ENCODE measurements at places on chromosomes 13 and 19.
A peak's percentile ranks its signal among the peaks of the same experiment; 100 is the strongest.

GRCh38 chr13:98786023-98786422 is 33.6 kb upstream of the SLC15A1 start:
- DNase-seq: no peak

DNA sequence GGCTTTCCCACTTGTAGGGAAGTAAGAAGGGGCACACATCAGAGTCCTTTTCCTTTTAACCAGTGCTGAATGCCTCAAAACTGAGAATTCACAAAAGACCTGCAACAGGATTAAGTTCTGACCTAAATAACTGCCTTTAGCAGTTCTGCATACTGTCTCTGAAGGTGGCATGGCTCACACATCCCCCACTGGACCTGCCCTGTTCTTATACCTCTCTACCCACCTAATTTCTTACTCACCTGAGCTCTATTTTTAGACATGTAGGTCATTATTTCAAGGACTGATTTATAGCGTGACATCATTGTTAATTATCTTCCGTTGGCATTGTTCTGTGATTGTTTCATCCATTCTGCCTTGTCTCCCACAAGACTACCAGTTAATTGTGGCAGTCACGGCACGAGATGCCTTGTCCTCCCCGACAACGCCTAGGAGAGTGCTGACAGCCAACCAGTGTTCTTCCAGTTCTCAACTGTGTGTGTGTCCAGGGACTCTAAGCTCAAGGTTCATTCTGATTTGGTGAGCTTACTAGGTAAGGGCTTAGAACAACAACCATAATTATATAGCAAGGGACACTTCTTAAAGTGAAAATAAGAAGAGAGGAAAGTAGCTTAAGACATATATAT is 27.1 kb upstream of the UBL3 start:
- no peak for DNase-seq

DNA sequence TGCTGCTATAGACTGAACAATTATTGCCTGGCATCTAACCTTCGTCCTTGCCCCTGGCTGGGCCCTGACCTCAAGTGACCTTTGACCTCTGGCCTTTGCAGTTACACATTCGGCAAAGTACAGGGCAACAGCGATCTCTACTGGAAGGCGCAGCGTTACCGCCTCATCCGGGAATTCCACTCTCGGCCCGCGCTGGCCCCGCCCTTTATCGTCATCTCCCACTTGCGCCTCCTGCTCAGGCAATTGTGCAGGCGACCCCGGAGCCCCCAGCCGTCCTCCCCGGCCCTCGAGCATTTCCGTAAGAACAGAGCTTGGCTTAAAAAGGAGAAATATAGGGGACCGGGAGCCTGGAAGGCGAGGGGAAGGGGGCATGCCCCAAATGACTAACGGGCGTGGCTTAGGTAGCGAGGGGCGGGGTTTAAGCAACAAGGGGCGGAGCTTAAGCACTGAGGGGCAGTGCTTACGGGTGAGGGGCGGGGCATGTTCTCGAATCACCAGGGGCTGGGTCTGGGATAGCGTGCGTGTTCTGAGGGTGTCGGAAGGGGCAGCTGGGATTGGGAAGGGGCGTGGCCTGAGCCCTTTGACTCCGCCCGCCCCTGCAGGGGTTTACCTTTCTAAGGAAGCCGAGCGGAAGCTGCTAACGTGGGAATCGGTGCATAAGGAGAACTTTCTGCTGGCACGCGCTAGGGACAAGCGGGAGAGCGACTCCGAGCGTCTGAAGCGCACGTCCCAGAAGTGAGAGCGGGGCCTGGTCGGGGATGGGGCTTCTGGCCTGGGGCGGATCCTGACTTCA is 52.7 kb downstream of the TRPM4 start:
- no peak for DNase-seq

DNA sequence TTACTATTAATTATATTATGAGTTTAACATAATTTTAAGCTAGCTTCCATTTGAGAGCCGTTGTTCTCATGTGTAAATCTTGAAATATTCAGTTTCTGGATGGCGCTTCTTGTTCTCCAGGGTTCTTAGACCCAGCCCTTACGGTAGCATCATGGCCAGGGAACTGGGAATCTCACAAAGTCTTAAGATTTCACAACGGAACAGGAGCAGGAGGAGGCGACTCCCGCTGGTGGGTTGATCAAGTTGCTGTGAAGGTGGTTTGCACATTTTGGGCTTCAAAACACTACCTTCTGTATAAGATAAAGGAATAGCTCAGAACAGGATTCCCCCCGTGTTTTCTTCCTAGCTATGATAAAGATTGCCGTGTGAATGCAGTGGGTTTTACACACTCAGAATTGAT is 2.8 kb downstream of the NAXD start:
- no peak for DNase-seq

GRCh38 chr13:69331245-69331644 is 776.4 kb upstream of the ATXN8OS start:
- no peak for DNase-seq

GRCh38 chr19:6421075-6422014 is 3.3 kb downstream of the KHSRP start:
- DNase-seq: no peak

- no peak for DNase-seq
Observed at GRCh38 chr19:1132552-1133383, 29.0 kb downstream of the GPX4 start.

GRCh38 chr13:48790199-48790598 is 136.5 kb downstream of the CYSLTR2 start:
- no peak for DNase-seq

DNA sequence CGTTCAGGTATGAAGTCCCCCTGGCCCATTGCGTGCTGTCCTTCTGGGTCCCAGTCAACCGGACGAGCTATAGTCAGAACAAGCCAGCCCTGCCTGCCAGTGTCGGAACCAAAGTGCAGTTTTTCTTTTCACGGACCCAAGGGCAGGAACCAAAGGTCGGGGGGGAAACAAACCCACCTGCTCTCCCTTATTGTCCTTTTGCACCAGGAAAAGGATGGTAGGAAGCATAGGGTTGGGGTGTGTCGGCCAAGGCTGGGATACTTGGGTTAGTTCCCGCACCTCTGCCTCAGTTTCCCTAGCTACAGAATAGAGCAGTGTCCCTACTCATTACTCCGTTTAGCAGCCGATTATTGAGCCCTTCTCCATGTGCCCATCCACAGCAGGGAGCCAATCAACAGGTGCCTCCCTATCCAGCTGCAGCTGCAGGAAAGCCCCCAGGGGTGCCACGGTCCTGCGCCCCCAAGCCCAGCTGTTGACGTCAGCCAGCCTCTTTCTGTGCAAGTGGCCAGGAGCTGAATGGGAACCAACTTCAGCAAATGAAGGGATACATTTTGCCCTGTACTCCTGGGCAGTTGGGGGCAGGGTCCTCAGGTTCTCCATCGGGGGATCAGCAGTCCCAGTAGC is 9.4 kb upstream of the SLC25A42 start:
- no peak for DNase-seq

DNA sequence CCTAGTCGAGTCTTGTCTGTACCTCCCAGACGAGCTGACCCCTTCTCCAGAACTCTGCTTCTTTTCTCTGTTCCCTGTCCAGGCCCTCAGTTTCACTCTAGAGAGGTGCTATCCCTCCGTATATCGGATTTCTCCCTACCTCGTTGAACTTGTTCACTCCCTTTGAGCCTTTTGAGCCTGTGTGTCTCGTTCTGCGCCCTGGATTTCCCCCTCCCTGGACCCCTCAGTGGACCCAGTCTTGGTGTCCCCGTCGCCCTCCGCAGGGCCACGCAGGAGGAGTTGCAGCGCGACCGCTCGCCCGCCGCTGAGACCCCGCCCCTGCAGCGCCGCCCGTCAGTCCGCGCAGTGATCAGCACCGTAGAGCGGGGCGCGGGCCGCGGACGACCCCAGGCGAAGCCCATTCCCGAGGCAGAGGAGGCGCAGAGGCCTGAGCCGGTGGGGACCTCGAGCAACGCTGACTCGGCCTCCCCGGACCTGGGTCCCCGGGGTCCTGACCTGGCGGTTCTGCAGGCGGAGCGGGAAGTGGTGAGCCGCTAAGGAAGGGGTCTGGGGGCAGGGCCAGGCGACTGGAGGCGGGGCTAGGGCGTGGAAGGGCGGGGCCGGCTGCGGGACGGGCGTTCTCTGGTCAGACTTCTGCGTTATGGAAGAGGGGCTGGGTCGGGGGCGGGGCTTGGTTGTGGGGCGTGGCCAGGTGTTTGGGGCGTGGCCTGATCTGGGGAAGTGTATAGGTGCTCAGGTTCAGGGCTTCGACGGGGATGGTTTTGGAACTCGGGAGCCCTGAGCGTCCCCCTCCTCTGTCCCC is 5.5 kb downstream of the EPS8L1 start:
- peak; percentile 90 for DNase-seq

- no peak for DNase-seq
Observed at GRCh38 chr19:35549174-35549788, 3.9 kb downstream of the TMEM147 start.

GRCh38 chr13:111652676-111653075 is 332.2 kb downstream of the TEX29 start:
- no peak for DNase-seq

DNA sequence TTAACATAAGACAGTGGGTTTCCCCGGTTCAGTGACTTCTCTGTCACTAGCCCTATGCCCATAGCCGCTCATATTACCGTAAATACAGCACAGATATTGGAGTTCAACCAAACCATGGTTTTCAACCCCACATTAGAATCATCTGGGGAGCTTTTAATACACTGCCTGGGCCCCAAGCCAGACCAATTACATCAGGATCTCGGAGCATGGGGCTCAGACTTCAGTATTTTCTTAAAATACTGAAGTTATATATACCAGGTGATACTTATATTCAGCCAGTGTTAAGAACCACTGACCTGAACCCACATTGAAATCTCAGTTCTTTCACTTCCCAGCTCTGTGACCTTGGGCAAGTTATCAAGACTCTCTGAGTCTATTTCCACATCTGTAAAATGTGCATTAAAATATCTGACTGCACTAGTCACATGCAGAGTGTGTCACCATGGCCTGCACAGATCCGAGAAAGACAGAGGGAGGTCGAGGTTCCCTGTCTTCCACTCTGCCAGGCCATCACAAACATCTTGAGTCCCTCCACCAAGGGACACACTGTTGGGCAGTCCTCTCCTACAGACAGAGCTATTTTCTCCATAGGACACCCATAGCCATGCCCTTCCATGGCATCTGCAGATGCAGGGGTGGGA is 32.2 kb upstream of the IPO5 start:
- no peak for DNase-seq

- no peak for DNase-seq
Observed at GRCh38 chr19:18789883-18790565, 1.1 kb downstream of the COMP start.

- DNase-seq: no peak
Observed at GRCh38 chr13:85864963-85865530, 65.8 kb upstream of the SLITRK6 start.

DNA sequence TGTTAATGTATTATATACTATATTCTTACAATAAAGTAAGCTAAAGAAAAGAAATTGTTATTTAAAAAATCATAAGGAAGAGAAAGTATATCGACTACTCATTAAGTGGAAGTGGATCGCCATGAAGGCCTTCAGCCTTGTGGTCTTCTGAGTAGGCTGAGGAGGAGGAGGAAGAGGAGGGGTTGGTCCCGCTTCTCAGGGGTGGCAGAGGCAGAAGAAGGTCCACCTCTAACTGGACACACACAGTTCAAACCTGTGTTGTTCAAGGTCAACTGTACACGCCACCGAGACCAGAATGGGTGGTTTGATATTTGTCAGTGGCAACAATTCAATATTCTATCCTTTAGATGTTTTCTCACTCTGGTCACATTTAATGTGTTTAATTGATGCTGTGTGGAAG is 67.2 kb downstream of the ALOX5AP start:
- no peak for DNase-seq

DNA sequence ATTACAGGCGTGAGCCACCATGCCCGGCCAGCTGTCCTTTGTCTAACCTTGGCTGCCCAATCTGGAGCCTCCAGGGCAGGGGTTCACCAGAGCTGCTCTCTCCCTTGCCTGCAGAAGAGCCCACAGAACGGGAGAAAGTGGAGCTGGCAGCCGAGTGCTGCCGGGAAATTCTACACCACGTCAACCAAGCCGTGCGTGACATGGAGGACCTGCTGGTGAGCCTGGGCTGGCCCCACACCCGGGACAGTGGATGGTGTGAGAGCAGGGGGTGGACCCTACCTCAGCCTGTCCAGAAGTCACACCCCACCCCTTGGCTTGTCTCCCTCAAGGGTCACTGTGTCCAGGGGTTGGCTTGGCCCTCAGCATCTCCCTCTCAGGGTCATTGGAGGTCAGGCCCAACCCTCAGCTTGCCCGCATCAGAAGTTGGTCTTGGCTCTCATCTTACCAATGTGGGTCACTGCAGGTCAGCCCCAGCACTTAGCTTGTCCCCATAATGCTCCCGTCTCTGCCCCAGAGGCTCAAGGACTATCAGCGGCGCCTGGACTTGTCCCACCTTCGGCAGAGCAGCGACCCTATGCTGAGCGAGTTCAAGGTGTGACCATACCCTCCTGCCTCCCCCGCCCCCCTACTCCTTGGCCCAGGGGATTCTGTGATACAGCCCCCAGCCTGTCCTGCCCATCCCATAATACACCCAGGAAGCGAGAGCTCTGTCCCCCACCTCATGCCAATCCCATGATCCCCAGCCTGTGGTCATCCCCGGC is 20.4 kb downstream of the ARHGEF1 start:
- DNase-seq: no peak

DNA sequence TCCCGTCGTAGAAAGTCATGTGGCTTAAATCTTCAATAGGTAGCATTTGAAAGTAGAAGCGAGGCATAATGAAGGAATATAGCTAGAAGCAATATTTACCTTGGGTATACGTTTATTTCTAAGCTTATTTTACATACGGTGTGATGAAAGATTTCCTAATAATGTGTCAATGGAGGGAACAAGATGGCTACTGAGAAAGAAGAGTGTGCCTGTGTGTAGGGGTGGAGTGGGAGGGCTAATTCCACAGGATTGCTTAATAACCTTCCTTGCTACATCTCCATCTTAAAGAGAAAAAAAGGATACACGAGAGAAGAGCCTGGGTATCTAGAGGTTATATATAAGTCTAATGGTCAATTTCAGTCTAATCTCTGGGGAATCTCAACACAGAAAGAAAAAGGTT is 2.0 kb downstream of the SPART start:
- DNase-seq: no peak

DNA sequence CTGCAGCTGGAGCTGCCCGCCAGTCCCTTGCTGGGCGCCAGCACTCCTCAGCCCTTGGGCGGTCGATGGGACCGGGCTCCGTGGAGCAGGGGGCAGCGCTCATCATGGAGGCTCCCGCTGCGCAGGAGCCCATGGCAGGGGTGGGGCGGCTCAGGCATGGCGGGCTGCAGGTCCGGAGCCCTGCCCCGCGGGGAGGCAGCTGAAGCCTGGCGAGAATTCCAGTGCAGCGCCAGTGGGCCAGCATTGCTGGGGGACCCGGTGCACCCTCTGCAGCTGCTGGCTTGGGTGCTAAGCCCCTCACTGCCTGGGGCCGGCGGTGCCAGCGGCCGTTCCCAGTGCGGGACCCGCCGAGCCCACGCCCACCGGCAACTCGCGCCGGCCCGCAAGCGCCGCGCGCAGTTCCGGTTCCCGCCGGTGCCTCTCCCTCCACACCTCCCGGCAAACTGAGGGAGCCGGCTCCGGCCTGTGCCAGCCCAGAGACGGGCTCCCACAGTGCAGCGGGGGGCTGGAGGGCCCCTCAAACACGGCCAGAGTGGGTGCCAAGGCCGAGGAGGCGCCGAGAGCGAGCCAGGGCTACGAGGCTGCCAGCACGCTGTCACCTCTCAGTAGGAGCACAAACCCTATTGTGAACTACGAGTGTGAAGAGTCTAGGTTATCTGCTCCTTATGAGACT is 687.1 kb downstream of the PCDH17 start:
- no peak for DNase-seq

GRCh38 chr19:45716359-45717130 is 14.2 kb downstream of the FBXO46 start:
- DNase-seq: no peak

Data from suprapubic skin (tissue), 4 donors.